ENCODE measurements at places on chromosomes 1 and 21. TPM values are rescaled to one million over a fixed set of nuclear protein-coding genes. Genes with fewer than 3 reads are reported as not detected.

- no peak for DNase-seq
These were observed 71.1 kb downstream of the RABGAP1L start for GRCh38 chr1:174230399-174230798.

Gene NBPF9
- polyA plus RNA-seq = 73.8 TPM

Gene RAP1GAP
- polyA plus RNA-seq = 22.1 TPM

- DNase-seq = no peak
These were observed 73.9 kb downstream of the HIVEP3 start for GRCh38 chr1:41844781-41845272.

Gene HTR6
- 2.3 TPM for polyA plus RNA-seq

Gene NIBAN1
- polyA plus RNA-seq = 3.5 TPM

DNA sequence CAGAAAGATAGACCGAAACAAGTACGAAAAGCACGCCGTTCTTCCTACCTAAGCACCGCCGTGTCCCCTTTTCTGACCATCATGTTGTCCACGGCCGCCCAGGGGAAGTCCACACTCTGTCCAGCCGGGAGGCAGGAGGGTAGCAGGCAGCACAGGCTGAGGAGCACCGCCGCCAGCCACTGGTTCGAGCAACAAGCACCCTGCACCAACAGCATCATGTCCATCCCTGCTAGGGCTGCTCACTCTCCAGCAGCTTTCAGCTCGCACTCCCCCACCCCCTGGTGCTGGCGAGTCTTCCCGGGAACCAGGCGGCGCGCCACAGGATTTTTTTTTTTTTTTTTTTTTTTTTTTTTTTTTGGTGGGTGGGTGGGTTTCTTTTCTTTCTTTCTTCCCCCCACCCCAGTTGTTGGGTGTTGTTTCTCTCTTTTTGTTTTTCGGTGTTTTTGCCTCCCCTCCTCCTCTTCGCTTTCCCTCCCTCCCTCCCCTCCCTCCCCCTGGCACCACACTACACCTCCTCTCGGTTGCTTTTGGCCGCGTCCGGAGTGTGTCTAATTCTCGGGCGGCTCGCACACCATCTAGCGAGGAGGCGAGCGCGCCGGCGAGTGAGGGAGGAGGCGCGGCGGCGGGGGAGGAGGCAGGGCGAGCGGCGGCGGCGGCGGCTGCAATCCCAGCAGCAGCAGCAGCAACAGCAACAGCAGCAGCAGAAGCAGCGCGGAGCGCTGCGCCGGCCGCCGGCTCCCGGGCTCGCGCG, at the start of gene NEGR1:
NEGR1 (minus strand) TSS at position 269 of the 751 bp plus-strand sequence.
- DNase-seq = peak; percentile 59

- no peak for DNase-seq
These were observed 23.3 kb downstream of the FTCD start for GRCh38 chr21:46131838-46132651.

DNA sequence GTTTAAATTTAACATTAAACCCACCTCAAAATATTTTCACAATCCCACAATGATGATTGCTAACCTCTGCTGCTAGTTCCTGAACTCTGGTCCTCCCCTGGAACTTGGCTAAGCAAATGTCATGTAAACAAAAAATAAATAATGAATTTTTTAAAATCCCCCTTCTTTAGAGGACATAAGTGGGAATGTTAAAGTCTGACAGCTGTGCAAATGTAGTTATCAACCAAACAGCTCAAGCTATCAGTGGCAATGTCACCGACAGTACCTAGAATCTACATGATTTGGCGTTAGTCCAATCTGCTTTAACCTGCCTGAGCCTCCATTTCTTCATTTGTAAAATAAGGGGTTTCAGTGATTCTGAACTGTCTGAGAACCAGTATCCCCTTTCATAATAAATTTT, 67.7 kb downstream of the GDAP2 start:
- DNase-seq = no peak

- DNase-seq = no peak
These were observed 121.1 kb upstream of the PKN2 start for GRCh38 chr1:88562991-88563390.

DNA sequence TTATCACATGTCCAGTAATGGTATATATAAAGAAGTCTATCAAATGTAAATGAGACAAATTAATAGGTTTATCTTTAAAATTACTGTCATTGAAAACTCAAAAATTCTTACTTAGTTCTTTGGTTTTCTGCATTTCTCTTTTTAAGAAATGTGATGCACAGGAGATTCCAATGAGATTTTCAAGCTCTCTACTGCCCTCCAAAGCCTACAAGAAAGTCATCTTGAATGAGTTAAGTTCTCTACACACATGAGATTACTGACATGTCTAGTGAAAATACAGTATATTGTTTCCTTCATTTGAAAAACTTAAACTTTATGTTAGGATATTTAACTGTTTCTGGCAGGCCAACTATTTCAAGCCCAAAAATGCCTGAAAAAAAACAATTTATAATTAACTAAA, 68.8 kb downstream of the ITGB3BP start:
- DNase-seq = no peak

Gene TTC34
- polyA plus RNA-seq = 1.5 TPM

Gene PADI2
- 2.4 TPM for polyA plus RNA-seq

DNA sequence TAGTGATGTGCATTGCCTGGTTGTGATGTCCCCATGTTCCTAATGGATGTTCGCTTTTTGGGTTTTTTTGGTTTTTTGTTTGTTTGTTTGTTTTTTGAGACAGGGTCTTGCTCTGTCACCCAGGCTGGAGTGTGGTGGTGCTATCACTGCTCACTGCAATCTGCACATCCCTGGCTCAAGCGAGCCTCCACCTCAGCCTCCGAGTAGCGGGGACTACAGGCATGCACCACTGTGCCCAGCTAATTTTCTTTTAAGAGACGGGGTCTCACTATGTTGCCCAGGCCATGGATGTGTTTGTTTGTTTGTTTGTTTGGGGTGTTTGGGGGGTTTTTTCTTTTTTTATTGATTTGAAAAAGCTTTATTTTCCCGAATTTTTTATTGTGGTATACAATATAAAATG, 2.1 kb downstream of the COL6A2 start:
- DNase-seq = no peak

Gene ST6GALNAC3
- 72.5 TPM for polyA plus RNA-seq

GRCh38 chr1:37243368-37244082, 209.2 kb upstream of the GRIK3 start:
- DNase-seq = no peak
